AG04450 (cell line): ENCODE measurements at places on chromosomes 7 and 10.

DNA sequence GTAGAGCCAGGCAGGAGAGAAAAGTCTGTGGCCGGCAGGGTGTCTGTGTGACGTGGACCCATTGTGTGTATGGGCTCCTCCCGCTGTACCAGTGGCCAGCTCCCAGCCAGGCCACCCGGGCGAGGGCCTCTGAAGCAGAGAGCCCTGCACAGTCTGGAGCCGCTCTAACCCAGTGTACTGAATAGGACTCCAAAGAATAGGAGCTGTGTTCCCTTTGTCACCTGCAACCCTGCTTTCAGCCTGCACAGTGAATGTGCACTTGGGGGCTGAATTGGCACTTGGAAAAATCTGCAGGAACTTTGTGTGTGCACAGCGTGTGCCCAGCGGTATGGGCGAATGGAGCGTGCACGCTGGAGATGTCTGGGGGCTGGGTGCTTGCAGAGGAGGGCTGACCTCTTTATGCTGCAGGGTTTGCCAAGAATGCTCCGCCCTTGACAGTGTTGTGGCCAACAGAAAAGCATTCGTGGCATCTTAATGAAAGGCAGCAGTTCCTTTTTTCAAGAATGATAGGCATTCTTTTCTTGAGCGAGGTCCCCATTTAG is 216.2 kb downstream of the AUTS2 start:
- no peak for DNase-seq

DNA sequence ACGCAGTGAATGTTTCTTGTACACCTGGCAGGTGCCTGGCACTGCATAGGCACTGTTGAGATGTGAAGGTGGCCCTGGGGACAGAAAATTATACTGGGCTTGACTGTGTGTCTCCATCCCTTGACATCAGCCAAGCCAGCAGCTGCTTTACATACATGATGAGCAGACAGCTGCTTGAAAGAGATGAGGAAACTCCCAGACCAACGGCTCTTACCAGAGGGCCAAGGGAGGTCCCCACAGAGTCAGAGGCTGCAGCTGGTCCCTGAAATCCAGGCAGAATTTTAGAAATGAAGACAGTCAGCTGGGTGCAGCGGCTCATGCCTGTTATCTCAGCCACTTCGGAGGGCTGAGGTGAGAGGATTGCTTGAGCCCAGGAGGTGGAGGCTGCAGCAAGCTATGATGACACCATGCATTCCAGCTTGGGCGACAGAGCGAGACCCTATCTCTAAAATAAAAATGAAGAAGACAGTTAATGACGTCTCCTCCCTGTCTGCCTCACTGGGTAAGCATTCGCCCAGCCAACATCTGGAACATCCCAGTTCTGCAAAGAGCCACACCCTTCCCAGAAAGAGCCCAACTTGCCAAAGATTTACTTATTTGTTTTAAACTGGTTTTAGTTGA is 17.6 kb downstream of the LIMK1 start:
- no peak for DNase-seq

GRCh38 chr7:4268040-4268965 is 413.8 kb upstream of the FOXK1 start:
- DNase-seq = no peak

- no peak for DNase-seq
Observed at GRCh38 chr10:59587083-59587755, 122.4 kb downstream of the SLC16A9 start.

DNA sequence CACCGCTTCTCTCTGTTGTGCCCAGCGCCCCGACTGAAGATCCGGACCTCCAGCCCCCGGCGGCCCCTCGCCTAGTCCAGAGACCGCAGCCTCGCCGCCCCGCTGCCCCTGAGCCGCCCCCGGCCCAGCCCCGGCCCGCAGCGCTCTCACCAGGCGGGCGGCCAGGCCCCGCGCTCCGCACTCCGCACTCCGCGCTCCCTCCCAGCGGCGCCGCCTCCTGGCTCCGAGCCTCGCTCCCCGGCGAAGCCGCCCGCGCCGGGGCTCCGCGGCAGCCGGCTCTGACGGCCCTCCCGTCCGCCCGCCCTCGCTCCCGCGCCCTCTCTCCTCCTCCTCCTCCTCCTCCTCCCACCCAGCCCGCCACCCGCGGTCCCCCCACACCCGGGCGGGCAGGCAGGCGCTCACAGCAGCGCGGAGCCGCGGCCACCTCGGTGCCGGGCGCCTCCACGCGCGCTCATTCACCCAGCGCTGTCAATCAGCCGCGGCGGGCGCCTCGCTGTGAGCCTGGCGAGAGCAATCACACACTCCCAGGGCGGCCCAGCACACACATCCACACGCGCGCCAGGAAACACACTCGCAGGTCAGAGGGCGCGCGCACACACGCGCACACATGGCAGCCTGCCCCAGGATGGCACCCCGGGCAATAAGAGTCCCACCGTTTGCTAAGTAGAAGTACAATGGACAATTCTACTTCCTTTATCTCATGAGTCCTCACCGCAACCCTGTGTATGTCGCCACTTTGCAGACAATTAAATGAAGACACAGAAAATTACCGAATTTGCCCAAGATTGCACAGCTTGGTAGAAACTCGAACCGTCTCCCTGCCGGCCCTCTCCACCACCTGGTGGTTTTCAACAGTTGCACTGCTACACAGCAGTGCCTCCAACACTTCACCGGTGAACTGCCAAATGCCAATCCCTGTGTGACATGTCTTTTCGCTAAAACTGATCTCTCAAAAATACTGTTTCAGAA is at the start of gene PRRT4:
PRRT4 (minus strand) TSS at position 280 of the 969 bp plus-strand sequence.
- DNase-seq = no peak

- DNase-seq = no peak
Observed at GRCh38 chr10:114347241-114347640, 57.1 kb downstream of the AFAP1L2 start.

DNA sequence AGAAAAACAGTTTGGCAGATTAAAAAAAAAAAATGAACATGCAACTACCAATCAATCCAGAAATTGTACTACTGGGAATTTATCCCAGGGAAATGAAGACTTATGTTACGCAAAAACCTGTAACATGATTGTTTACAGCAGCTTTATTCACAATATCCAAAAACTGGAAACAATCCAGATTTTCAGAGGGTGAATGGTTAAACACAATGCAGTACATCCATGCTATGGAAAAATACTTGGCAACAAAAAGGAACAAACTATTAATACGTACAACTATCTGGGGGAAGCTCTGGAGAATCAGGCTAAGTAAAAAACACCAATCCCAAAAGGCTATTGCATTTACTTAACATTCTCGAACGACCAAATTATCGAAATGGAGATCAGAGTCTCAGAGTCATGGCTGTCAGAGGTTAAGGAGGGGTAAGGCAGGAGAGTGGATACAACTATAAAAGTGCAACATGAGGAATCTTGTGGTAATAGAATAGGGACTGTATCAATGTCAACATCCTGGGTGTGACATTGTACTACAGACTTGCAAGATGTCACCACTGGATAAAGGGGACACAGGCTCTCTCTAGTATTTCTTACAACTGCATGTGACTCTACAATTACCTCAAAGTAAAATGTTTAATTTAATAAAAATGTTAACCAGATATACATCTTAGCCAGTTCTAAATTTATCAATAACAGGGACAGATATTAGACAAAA is 21.5 kb upstream of the RUFY2 start:
- DNase-seq = no peak

DNA sequence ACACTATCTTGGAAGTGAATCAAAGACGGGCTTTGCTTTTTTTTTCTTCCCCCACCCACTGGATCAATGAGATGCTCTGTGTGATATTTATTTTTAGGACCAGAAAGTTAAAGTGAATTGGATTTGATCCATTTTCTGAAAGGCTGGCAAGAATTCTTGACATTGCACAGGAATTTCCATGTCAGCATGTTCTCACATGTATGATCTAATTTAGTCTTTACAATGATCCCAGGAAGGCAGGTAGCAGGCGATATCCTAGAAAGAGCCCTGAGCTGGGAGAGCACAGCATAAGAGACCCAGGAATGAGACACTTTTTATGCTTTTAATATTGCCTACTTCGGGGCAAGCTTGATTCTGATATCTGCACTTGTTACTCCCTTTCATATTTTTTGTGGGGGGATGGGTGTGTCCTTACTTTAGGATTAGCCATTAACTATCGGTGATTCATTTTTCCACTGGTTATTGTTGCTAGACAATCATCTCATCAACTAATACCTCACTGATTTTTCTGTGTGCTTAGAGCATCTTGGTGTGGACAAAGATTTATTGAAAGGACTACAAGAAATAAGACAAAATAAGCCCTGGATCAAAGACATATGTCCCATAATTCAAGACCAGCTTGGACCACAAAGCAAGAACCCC is 58.1 kb downstream of the NRP1 start:
- no peak for DNase-seq

DNA sequence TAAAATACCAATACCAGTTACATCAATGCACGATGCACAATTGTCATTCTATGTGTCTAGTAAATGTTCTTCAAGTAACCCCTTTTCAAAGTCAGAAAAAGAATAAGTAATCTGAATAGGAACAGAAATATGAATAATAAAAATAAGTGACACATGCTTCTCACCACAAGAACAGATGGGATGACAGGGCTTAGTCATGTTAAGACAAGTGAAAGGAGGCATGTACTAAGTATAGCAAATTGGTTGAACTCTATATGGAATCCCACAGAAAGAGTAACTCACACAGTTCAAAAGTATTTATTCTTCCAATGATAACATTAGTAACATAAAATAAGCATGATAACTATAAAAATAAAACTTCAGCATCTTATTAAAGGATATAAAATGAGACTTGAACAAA is 100.9 kb upstream of the TAS2R16 start:
- no peak for DNase-seq

DNA sequence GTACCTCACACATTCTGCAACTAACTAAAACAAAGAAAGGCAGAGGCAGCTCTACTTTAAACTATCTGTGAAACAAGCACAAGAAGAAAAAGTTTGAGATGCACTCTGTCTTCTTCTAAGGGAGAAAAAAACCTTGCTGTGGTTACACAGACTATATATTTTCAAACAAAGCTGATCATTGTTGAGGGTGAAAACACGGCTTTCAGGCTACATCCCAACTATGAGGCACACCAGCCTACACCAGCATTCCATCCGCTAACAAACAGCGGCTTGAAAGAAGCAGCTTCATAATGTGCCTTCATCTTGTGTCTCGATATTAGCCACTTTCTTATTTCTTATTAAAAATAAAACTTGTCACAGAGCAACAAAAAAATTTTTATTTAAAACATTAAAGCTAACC is 79.1 kb downstream of the USP6NL start:
- no peak for DNase-seq

GRCh38 chr7:24725554-24726241 is 31.6 kb downstream of the GSDME start:
- no peak for DNase-seq

GRCh38 chr10:67926951-67927350 is 42.5 kb downstream of the SIRT1 start:
- DNase-seq = no peak

DNA sequence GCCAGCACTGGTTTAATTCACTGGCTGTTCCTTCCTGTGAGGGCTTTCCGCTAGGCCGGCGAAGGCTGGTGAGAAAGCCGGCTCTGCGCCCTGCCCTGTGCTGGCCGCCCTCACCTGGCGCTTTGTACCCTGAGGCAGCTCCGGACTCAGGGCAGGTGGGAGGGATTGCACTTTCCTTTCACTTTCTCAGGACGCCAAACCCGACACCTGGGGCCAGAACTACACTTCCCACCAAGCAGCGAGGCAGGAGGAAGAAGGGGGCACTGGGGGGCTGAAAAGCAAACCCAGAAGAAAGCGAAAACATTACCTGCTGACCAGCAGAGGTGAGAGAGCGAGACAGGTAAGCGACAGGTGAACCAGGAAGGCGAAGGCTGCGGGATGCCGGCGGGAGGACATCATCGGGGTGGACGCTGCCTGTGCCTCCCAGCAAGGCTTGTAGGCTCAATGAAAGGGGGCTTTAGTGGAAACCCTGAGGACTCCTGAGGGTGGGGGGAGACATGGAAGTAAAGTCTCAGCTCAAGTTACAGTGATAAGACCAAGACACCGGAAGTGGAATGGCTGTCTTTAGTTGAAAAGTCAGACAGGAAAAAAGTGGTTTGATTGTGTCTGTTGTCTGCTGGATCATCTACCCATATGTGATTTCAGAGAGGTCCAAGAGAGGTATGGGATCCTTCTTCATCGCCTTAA is at the start of gene RAB19:
RAB19 (plus strand) TSS at position 181 of the 687 bp plus-strand sequence. CDS start 3,589 bp downstream, outside the sequence.
- no peak for DNase-seq

GRCh38 chr10:111756217-111757061 is 427.1 kb downstream of the GPAM start:
- DNase-seq = no peak

DNA sequence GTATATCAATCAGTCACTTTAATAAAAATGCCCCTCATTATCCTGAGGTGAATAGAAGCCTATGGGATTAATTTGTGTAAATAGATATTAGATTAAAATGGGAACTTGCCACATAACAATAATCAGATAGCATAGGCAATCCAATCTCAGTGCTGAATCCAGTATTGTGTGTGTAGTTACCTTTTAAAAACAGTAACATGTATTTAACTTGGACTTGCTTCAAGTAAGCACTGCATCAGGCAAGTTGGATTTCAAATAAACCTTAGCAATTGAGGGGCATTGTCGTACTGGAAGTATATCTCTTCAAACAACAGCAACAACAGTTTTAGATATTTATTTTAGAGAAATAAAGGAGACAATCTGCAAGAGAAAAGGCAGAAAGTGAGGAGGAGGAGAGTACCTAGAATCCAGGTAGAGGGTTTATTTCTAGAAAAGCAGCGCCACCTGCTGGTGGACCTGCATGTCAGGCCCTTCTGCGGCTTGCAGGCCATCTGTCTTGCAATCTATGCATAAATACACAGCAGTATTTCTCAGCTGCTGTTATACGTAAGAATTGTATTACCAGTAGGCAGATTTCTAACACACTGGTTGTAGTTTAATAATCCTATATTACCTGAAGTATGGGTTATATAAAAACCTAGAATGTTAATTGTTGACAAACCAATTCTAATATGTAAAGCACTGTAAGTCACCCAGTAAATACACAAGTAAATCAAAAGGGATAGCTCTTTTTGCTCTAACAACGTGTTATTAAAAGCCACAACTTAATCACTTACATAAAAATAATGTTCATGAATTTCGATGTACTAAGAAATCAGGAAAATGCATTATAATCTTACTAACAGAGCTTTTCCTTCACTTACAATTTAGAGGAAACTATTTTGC is 652.8 kb downstream of the KCNMA1 start:
- peak; percentile 59 for DNase-seq

GRCh38 chr7:94431176-94431575 is 36.5 kb downstream of the COL1A2 start:
- DNase-seq = no peak

- no peak for DNase-seq
Observed at GRCh38 chr7:158606129-158606528, 18.5 kb upstream of the PTPRN2 start.

DNA sequence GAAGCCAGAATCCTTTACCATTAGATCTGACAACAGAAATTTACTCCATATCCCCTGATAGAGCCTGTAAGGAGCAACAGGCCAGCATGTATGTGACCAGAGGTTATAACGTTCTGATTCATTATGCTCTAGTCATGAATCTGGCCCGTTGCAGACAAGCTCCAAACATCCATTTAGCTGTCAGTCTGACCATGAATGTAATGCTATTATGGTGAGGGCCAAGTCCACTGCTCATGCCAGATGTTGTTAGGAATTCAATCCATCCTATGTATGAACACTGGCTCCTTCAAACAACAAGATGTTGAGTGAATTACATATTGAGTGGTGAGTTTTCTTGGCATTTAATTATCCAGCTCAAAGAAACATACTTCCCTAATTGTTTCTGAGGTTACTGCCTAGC is 610.1 kb upstream of the ANKRD30A start:
- DNase-seq = no peak

GRCh38 chr10:78802866-78803265 is 265.9 kb upstream of the ZMIZ1 start:
- DNase-seq = peak; percentile 36

GRCh38 chr7:16816824-16817223 is 12.0 kb upstream of the AGR2 start:
- no peak for DNase-seq

GRCh38 chr10:48806342-48806741 is 121.7 kb downstream of the WDFY4 start:
- no peak for DNase-seq
